Thoracic aorta (tissue), 2 donors: ENCODE measurements at places on chromosomes 3 and 15. TPM values are rescaled to one million over a fixed set of nuclear protein-coding genes. Genes with fewer than 3 reads are reported as not detected.

- no peaks in the 10 kb centered on the region for H3K4me1 ChIP-seq
- DNase-seq, result no peak
- no peak overlapping the region for H3K27ac ChIP-seq
- H3K4me3 ChIP-seq, result no peak overlapping the region
- no peaks in the 10 kb centered on the region for H3K27me3 ChIP-seq
Measured at GRCh38 chr15:60627298-60627943, 148.5 kb upstream of the ICE2 start.

Gene ADCY5
- total RNA-seq, result 104 TPM

DNA sequence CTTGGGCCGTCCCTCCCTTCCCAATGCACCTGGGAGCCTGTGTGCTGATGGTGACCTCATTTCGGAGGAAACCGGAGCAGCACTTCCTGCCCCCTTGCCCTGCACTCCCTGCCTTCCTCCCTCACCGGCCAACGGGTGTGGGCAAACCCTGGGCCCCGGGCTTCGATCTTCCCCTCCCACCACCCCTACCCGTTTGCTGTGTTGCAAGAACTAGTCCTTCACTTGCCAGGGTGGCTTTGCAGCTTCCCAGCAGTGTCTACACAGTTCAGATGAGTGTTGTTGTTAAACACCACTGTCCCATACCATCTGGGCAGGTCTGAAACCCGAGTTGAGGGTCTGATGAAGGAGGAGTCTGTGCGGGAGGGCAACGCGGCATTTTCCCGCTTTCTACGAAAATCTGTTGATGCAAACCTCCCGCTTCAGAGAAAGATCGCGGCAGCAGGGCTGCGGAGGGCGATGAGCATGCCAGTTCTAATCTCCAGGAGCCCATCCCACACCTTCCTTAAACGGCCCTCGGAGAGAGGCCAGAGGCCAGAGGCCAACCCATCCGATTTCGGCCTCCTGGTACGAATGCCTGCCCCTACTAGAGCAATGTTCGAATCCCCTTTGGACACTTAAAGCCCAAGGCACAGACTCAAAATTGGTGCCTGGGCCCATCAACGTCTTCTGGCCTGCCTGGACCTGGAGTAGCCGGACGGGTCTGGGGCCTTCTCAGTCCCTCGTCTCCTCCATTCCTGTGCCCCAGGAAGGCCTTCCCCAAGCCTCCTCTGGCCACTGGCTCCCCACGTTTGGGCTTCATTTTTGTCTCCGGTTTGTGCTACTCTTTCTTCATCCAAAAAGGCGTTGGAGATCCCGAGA lies 35.7 kb upstream of the POLG start:
- H3K36me3 ChIP-seq, result no peaks in the 10 kb centered on the region
- H3K27ac ChIP-seq, result no peak overlapping the region
- no peak for DNase-seq
- H3K4me1 ChIP-seq, result peaks cover 28% of the 10 kb centered on the region
- no peak overlapping the region for H3K4me3 ChIP-seq

- DNase-seq, result no peak
- H3K27ac ChIP-seq, result no peak overlapping the region
- no peaks in the 10 kb centered on the region for H3K27me3 ChIP-seq
- H3K4me3 ChIP-seq, result no peak overlapping the region
- H3K4me1 ChIP-seq, result no peaks in the 10 kb centered on the region
Measured at GRCh38 chr3:59341459-59341858, 291.6 kb upstream of the CFAP20DC start.

- H3K4me1 ChIP-seq, result peaks cover 30% of the 10 kb centered on the region
- peak overlapping the region; percentile 12 for H3K27ac ChIP-seq
- no peak for DNase-seq
- no peak overlapping the region for H3K4me3 ChIP-seq
- H3K27me3 ChIP-seq, result no peaks in the 10 kb centered on the region
Measured at GRCh38 chr15:63462088-63462487, 42.3 kb upstream of the USP3 start.

DNA sequence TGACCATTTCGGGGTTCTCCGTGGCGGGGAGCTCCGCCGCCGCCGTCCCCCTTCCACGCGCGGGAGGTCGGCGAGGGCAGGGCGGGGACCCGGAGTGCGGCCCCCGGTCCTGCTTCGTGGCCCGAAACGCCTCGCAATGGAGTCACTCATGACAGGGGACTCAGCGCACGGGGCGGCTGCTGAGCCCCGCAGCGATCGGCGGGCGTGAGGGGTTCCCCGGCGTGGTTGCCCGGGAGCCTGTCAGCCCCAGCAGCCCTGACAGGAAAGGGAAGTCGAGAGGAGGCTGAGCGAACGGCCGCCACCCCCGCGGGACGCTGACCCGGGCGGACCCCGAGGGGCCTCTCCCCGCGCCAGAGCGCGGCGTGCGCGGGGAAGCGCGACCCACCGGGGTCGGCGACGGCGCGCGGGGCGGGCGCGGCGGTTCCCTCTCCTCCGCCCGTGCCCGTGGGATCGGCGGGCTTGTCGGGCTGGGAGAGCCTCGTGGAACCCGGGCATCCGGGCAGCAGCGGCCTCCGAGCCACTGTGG lies 564 bp upstream of the PIGZ start:
- peaks cover 7% of the 10 kb centered on the region for H3K4me1 ChIP-seq
- no peaks in the 10 kb centered on the region for H3K27me3 ChIP-seq
- peak overlapping the region; percentile 97 for H3K4me3 ChIP-seq
- peak overlapping the region; percentile 41 for H3K27ac ChIP-seq
- no peaks in the 10 kb centered on the region for H3K36me3 ChIP-seq

Gene AP3B2
- not detected for total RNA-seq

- H3K27ac ChIP-seq, result no peak overlapping the region
- no peaks in the 10 kb centered on the region for H3K4me1 ChIP-seq
- H3K27me3 ChIP-seq, result no peaks in the 10 kb centered on the region
- peaks cover 3% of the 10 kb centered on the region for H3K36me3 ChIP-seq
- no peak for DNase-seq
- no peak overlapping the region for H3K4me3 ChIP-seq
Measured at GRCh38 chr3:113377158-113377557, 64.1 kb downstream of the CFAP44 start.

Gene TM4SF18
- total RNA-seq, result 1.9 TPM

Gene CCDC9B
- 30.1 TPM for total RNA-seq

- DNase-seq, result no peak
- H3K36me3 ChIP-seq, result no peaks in the 10 kb centered on the region
- H3K27me3 ChIP-seq, result no peaks in the 10 kb centered on the region
- no peaks in the 10 kb centered on the region for H3K4me1 ChIP-seq
Measured at GRCh38 chr3:116114586-116114985, 330.7 kb downstream of the LSAMP start.

Gene HTR3E
- total RNA-seq, result not detected

- H3K4me1 ChIP-seq, result no peaks in the 10 kb centered on the region
- no peaks in the 10 kb centered on the region for H3K27me3 ChIP-seq
- DNase-seq, result no peak
- no peak overlapping the region for H3K27ac ChIP-seq
- no peaks in the 10 kb centered on the region for H3K36me3 ChIP-seq
Measured at GRCh38 chr3:106172101-106172500, 303.3 kb upstream of the CBLB start.

GRCh38 chr3:4162096-4162495 lies 141.1 kb upstream of the SETMAR start:
- no peaks in the 10 kb centered on the region for H3K4me1 ChIP-seq
- H3K27me3 ChIP-seq, result no peaks in the 10 kb centered on the region
- no peak for DNase-seq

Gene TIMMDC1
- total RNA-seq, result 49.1 TPM

GRCh38 chr3:50671331-50671730 lies 3.4 kb upstream of the DOCK3 start:
- no peak overlapping the region for H3K4me3 ChIP-seq
- H3K27ac ChIP-seq, result no peak overlapping the region
- no peaks in the 10 kb centered on the region for H3K36me3 ChIP-seq
- DNase-seq, result no peak
- peaks cover 6% of the 10 kb centered on the region for H3K4me1 ChIP-seq

- no peaks in the 10 kb centered on the region for H3K4me1 ChIP-seq
- no peaks in the 10 kb centered on the region for H3K27me3 ChIP-seq
- no peak overlapping the region for H3K4me3 ChIP-seq
- DNase-seq, result no peak
- no peak overlapping the region for H3K27ac ChIP-seq
Measured at GRCh38 chr3:156010829-156011228, 109.5 kb upstream of the KCNAB1 start.

Gene TNFSF10
- total RNA-seq, result 16.0 TPM

Gene CORO2B
- 8.5 TPM for total RNA-seq

Gene A4GNT
- not detected for total RNA-seq

DNA sequence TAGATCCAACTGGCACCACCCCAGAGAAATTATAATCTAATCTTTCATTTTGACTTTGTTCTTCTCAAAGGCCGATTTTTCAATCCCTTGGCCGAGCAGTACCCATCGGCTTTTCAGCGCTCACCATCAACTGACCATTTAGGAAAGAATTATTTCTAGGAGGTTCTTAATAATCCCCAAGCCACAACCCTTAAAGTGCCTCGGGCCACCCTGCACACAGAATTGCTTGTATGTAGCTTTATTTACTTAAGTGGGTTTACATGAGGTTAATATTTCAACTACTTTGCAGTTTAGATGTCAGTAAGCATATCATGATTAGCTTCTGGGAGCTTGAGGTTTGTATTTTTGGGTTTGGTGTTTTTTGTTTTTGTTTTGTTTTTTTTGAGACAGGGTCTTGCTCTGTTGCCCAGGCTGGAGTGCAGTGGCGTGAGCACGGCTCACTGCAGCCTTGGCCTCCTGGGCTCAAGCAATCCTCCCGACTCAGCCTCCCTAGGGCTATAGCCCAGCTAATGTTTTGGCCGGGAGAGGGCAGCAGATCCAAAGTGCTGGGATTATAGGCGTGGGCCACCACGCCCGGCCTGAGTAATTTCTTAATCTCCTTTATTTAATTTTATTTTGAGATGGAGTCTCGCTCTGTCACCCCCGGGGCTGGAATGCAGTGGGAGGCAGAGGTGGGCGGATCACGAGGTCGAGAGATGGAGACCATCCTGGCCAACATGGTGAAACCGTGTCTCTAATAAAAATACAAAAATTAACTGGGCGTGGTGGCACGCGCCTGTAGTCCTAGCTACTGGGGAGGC lies 801 bp upstream of the CDAN1 start:
- H3K4me1 ChIP-seq, result no peaks in the 10 kb centered on the region
- peak overlapping the region; percentile 96 for H3K4me3 ChIP-seq
- H3K27ac ChIP-seq, result peak overlapping the region; percentile 89
- DNase-seq, result no peak

GRCh38 chr3:141080431-141080830 lies 29.3 kb downstream of the SPSB4 start:
- no peaks in the 10 kb centered on the region for H3K36me3 ChIP-seq
- no peak overlapping the region for H3K4me3 ChIP-seq
- H3K4me1 ChIP-seq, result peaks cover 13% of the 10 kb centered on the region
- H3K27ac ChIP-seq, result no peak overlapping the region

Gene NR1I2
- not detected for total RNA-seq

Gene LXN
- 14.9 TPM for total RNA-seq

DNA sequence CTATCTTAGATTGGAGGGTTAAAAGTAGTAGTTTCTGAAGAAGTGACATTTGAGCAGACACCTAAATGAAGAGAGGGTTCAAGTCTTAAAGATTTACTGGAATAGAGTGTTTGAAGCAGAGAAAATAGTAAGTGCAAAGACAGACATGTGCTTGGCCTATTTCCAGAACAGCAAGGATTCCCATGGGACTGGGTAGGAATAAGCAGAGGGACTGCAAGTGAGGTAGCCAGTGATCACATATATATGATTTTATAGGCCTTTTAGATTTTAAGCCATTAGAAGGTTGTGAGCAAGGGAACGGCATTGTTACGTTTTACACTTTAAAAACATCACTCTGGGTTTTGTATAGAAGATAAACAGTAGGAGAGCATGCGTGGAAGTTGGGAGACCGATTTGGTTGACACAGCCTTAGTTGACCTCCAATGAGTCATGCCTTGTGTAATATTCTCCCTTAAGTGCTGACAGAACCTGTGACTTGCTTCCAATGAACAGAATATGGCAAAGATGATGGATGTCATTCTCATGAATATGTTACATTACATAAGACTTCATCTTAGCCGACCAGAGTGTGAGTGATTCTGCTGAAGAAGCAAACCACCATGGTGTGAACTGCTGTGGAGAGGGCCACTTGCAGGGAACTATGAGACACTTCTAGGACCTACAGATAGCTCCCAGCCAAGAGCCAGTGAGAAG lies 37.1 kb upstream of the SLC4A7 start:
- H3K4me1 ChIP-seq, result peaks cover 27% of the 10 kb centered on the region
- DNase-seq, result no peak
- H3K27ac ChIP-seq, result peak overlapping the region; percentile 21

DNA sequence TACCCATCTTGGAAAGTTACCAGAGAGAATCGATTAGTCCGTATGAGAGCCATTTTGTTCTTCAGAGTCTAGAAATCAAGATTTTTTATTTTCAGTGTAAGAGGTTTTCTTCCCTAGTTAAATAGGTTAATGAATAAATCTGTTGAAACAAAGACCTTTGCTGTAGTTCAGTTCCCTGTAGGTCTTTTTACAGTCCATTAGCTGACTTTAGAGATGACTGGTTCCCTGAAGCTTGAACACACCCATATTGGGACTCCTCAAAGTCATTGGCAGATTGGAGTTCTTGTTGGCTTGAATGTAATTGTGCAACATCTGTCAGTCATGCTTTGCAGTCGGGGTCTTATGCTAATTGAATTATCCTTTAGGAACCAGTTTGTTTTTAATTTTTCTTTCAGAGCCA lies 45.3 kb downstream of the SEMA6D start:
- no peak overlapping the region for H3K27ac ChIP-seq
- DNase-seq, result no peak
- no peak overlapping the region for H3K4me3 ChIP-seq
- H3K27me3 ChIP-seq, result no peaks in the 10 kb centered on the region
- peaks cover 44% of the 10 kb centered on the region for H3K36me3 ChIP-seq

DNA sequence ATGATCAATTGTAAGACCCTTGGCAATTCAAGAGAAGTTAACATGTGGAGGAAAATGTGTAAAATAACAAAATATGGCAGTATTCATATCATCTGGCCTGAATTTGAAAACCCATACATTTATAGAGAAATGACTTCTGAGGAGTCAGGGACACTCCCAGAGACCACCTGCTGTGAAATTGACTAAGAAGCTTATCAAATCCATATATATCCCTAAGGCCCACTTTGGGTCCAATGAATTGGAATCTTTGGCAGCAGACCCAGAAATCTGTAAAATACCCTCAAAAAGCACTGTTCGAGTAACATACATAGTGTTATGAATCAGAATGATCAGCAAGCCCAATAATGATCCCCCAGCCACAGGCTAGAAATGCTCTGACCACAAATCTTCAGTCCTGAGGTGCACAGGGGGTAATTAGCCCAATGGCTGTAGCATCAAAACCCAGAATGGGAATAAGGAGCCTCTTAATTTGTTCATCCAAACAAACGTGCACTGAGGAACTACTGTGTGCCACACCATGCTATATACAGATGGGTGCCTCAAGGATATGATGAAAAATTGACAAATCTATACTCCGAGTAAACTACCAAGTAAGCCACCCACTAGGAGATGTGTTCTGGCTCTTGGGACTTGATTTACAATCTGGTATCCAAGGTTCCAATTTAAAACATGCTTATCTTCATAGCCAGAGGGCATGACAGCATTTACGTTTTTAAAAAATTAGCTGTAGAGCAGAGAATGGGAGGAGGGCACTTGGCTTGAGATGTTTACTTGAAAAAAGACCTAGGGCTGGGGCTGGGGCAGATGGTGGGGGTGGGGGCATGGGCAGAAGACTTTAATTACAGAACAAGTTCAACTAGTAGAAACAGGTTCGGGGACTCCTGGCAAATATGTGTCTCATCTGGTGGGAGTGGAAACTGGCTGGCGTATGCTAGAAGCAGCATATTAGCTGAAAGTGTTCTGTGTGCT lies 9.1 kb upstream of the ARHGEF3 start:
- H3K4me3 ChIP-seq, result no peak overlapping the region
- H3K27ac ChIP-seq, result no peak overlapping the region
- H3K36me3 ChIP-seq, result no peaks in the 10 kb centered on the region
- no peaks in the 10 kb centered on the region for H3K27me3 ChIP-seq
- peaks cover 6% of the 10 kb centered on the region for H3K4me1 ChIP-seq
- no peak for DNase-seq
